ENCODE measurements at places on chromosomes 4 and X.

DNA sequence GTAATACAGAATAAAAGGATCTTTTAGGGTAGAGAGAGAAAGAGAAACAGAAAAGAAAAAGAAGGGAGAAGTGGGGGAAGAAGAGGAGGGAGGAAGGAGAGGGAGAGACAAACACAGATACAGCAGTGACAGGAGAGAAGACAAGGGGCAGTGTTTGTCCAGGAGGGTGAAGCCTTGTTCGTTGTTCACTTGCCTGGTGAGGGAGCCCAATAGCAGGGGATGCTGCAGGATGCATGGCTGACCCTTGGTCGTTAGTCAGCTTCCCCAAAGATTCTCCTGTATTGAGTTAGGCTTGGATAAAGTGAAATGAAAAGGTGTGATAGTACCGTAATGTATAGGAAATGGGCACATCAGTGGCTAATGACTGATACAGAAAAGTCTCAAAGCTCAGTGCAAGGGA, 403.7 kb downstream of the IL15 start:
- no peak for DNase-seq

DNA sequence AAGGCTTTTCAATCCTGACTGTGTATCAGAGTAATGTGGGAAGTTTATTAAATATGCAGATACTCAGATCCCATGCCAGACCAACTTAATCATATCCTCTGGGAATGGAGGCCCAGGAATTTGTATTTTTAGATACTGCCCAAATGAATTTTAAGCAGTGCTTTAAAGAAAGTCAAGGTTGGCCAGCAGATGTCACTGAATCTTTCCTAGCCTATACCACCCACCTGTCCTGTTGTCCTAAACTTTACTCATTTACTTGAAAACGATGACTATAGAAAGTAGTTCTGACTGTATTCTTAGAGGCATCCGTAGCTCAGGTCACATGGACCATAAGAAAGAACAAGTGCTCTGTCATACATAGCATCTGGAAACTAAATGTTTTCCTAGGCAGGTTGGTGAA, 79.9 kb downstream of the AMOT start:
- no peak for DNase-seq

DNA sequence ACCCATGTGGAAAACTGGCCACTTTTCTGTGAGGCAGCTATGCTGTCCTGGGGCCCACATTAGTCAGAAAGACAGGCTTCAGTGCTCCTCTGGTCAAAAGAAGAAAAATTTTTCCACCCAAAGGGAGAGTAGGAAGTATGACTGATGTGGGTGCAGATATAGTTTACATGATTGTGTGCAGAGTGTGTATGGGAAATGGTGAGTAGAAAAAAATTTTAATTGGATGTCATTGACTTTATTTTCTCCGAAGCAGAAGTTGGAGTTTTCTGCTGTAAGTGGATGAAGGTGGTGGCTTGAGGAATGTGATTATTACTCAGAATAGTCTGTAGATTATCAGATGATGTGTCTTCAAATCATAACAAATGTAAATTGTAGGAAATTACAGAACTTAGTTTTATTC, 241.5 kb upstream of the IGFBP7 start:
- DNase-seq = no peak

DNA sequence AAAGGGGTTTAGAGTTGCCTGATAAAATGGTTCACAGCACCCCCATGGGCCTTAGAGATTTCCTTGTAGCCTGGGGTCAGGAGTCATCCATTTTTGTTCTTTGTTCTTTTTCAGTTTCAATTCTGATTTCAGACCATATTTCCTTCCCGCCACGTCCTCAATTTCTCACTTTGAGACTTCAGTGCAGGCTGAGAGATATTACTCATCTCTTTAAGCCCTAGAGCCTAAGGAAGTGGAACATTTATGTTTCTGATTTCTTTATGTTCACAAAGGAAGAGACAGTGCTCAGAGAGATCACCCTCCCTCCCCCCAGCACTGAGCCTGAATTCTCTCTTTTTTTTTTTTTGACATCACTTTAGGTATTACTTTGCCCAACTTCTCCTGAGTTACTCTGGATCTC, 56.3 kb downstream of the MSN start:
- peak; percentile 42 for DNase-seq

- DNase-seq = no peak
Observed at GRCh38 chr4:43066415-43066814, 173.9 kb downstream of the GRXCR1 start.

DNA sequence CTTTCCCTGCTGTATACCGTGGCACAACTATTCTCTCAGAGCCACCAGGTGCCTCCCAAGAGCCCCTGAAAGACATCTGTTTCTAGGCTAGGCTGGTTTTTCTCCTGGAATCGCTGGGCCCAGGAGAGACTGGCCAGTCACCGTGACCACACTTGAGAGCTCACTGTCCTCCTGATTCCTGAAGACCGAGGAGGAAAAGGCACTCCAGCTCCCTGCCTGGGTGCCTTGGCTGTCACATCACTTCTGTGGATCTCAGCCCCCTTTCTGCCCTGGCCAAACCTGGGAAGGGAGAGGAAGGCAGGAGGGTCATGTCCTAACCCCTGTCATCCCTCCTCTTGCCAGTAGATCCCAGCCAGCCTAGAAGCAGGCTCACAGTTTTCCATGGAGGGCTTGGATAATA, 54.7 kb upstream of the LAS1L start:
- no peak for DNase-seq

DNA sequence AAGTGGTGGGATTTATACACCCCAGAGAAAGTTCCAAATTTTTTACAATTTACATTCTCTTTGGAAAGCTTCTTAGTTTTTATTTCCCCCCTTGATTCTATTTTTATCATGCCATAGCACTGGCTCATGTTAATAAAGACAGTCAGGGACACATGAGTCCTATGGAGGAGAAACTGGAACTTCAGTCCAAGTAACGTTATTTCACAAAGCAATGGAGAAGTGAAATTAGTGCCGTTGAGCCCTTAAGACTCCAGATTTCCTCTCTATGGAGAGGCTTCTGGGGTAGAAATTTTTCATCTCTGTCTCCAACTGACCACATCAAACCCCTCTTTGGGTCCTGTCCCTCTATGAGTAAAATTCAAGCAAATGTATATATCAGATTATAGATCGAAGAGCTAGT, 12.8 kb upstream of the TASL start:
- no peak for DNase-seq

- no peak for DNase-seq
Observed at GRCh38 chrX:23811108-23811651, 28.2 kb downstream of the SAT1 start.

DNA sequence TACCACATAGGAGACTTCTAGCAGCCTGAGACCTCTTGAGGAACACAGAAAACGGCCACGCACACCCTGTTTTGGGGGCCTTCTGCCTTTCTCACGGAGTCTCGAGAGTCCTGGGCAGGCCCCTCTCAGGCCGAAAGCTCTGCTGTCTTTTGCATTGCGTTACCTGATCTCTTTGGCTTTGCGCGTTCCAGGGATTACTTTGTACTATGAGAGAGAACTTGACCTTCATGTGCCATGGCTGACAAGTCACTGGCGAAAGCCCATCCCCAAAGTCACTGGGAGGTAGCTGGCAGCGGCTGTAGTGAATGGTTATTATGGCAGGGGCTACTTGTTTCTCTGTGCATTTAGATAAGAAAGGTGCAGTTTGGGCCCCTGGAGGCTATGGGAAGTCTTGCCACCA, 8.0 kb upstream of the NAT8L start:
- DNase-seq = no peak

GRCh38 chr4:56289934-56290333, 97.4 kb downstream of the AASDH start:
- no peak for DNase-seq

- DNase-seq = no peak
Observed at GRCh38 chrX:19627081-19627480, 111.8 kb upstream of the MAP3K15 start.

- no peak for DNase-seq
Observed at GRCh38 chrX:152647978-152648377, 10.3 kb downstream of the GABRQ start.

GRCh38 chr4:123748806-123749205, 352.2 kb downstream of the SPRY1 start:
- DNase-seq = no peak

DNA sequence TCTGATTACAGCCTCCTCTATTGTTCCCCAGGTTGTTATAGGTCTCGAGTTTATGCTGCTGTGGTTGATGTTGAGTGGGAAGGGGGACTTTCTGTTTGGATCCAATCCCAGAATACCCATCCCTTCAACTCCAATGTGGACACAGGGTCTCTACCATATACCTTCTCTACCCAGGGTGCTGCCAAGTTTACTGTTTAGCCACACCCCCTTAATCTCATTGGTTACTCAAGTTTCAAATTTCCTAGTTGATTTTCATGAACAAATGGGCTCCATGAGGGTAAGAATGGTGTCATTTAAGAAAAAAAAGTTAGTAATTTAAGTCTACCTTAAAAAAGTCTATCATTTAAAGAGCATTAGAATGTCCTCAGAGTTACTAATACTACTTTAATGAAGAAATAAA, 3.6 kb upstream of the SPP1 start:
- no peak for DNase-seq

DNA sequence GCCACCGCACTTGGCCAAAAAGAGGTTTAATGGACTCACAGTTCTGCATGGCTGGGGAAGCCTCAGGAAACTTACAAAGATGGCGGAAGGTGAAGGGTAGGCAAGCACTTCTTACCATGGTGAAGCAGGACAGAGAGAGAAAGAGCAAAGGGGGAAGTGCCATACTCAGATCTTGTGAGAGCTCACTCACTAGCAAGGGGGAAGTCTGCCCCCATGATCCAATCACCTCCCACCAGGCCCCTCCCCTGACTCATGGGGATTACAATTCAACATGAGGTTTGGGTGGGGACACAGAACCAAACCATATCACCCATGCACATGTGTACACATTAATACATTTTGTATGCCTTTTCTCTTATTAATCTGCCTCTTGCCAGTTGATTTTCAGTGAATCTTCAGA, 77.2 kb upstream of the HSD17B10 start:
- DNase-seq = no peak

DNA sequence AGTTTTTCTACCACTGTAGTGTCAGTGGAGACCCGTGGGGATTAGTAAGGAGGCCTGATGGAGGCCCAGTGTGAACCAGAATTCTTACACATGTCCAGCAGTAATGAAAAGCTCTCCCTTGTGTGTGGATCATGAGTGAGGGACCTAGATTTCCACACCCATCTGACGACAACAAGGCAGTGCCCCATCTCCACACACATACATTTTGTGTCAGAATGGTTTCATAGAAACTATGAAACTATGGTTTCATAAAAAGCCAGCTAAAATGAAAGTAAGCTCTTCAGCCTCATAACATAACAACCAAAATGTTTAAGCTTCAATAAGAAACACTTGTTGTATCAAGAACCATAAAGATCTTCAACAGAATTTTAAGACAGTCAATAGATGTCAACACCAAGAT, 884.5 kb upstream of the ADGRL3 start:
- DNase-seq = no peak

- no peak for DNase-seq
Observed at GRCh38 chr4:119480331-119480730, 148.3 kb downstream of the PDE5A start.

DNA sequence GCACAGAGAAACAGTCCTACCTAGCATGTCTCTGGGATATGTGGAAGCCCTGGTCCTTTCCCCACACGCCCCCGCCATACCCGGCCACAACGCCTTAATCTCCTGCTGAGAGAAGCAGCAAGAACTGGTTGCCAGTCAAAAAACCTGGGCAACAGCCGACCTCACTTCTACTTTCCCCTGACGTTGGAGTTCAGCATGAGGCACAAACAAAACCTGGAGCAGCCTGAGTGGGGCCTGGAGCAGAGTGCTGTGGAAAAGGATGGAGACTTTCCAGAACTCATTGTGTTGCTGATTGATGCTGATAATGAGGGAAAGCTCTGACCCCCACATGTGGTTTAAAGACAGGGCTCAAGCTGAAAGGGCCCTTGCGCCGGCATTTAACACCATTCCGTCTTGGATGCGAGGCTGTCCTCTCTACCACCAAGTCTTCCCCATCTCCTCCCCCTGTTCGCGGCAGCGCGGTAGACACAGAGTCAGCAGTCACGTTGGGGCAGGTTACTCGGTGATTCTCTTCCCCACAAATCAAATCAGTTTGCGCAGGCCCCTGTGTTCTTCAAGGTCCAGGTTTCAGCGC, 666 bp downstream of the CCDC158 start:
- no peak for DNase-seq

- no peak for DNase-seq
Observed at GRCh38 chr4:77826275-77826674, 7.1 kb upstream of the CNOT6L start.

- DNase-seq = no peak
Observed at GRCh38 chrX:118189000-118189399, 72.4 kb upstream of the KLHL13 start.

GRCh38 chrX:78331708-78332107, 4.3 kb upstream of the CYSLTR1 start:
- no peak for DNase-seq
